Activated CD4-positive, alpha-beta T cell treated with anti-CD3 and anti-CD28 coated beads, Interleukin-2, amount 50 U/mL, for 4 hours (primary cell): ENCODE measurements at places on chromosomes 2 and 18.

DNA sequence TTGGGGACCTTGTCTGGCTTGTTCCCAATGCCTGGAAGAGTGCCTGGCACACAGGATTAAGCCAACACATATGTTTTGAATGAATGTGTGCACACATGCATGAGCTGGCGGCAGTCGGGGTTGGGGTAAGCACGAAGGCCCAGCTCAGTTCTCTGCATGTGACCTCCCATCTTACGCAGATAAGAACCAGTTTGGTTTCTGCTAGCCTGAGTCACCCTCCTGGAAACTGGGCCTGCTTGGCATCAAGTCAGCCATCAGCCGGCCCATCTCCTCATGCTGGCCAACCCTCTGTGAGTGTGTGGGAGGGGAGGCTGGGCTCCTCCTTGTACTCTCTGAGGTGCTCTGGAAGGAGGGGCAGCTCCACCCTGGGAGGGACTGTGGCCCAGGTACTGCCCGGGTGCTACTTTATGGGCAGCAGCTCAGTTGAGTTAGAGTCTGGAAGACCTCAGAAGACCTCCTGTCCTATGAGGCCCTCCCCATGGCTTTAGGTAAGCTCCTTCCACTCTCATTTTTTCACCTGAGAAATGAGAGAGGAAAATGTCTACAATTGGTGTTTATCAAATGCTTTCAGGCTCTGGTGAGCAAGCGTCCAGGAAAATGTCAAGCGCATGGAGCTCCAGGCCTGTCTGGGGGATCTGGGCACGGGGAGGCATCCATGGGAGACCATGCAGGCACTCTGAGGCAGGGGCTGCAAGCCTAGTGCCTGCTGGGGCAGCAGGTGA lies 9.7 kb upstream of the IL1RN start:
- DNase-seq: no peak

- no peak for DNase-seq
Observed at GRCh38 chr2:79876430-79876829, 363.6 kb downstream of the CTNNA2 start.

DNA sequence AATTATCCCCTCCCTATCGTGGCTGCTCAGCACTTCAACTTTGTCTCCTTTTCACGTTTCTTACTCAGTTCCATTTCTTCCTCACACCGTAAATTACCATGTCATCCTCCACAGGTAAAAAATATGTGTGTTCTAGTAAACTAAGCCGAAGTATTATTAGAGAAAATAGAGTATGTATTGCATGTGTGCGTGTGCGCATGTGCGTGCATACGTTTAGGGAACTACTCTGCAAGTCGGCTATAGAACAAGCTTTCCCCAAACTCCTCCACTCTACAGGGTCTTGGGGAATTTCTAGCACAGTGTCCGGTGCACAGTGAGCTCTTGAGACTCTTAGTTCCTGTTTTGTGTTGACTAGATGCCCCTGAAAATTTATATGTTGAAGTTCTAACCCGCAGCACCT lies 9.1 kb upstream of the RAX start:
- DNase-seq: no peak

DNA sequence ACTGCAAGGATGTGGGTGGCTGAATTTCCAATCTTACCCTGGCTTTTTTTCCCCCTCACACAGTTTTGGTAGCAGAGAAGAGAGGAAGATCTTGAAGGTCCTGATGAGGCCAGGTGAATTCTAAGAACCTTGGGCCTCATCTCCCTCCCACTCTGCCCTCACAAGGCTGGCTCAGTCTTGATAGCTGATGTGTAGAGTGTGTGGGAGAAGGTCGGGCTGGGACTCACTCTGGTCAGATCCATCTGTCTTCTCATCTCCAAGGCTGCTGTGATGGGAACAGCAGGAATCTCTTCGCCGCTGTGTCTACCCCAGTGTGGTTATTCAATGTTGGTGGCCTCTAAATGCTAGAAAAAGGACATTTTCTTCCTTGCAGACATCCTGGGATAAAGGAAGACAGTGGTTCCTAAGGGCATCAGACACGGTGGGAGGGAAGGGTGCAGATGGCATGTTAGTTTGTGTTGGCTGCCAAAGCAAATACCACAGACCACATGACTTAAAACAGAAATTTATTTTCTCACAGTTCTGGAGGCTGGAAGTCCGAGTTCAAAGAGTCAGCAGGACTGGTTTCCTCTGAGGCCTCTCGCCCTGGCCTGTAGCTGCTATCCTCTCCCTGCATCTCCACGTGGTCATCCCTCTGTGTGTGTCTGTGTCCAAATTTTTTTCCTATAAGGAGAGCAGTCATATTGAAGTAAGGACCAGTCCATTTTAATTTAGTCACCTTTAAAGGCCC lies 37.6 kb upstream of the MGAT4A start:
- peak; percentile 28 for DNase-seq

GRCh38 chr18:51390702-51391101 lies 193.2 kb upstream of the MEX3C start:
- no peak for DNase-seq

GRCh38 chr2:158969715-158970240 lies 1.3 kb downstream of the TANC1 start:
- DNase-seq: no peak

DNA sequence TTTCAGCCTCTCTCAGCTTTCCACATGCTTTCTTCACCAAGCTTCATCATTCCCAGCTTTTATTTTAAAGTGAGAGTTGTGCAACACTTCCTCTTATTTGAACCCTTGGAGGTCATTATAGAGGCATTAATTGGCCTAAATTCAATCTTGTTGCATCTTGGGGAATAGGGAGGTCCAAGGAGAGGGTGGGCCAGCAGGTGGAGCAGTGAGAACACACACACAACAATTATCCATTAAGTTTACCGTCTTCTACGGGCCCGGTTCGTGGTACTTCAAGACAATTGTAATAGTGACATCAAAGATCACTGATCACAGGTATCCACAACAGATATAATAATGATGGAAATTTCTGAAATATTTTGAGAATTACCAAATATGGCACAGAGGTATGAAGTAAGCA lies 457.2 kb upstream of the SMIM21 start:
- DNase-seq: no peak

GRCh38 chr18:62564044-62564443 lies 41.2 kb downstream of the ZCCHC2 start:
- no peak for DNase-seq

DNA sequence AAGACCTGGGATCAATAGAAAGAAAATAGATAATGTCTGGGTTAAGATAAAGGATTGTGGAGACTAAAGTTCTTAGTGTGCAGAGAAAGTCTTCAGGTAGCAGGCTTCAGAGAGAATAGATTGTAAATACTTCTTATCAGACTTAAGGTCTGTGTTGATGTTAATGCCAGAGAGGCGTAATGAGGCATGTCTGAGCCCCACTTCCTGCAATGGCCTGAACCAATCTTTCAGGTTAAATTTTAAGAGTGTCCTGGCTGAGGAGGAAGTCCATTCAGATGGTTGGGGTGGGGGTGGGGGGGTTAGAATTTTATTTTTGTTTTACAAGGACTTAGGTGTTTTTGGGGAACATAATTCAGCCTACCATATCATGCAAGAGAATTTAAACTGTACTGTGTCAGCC lies 129.5 kb downstream of the EVA1A start:
- no peak for DNase-seq

GRCh38 chr2:149552830-149553229 lies 34.7 kb downstream of the MMADHC start:
- DNase-seq: no peak

DNA sequence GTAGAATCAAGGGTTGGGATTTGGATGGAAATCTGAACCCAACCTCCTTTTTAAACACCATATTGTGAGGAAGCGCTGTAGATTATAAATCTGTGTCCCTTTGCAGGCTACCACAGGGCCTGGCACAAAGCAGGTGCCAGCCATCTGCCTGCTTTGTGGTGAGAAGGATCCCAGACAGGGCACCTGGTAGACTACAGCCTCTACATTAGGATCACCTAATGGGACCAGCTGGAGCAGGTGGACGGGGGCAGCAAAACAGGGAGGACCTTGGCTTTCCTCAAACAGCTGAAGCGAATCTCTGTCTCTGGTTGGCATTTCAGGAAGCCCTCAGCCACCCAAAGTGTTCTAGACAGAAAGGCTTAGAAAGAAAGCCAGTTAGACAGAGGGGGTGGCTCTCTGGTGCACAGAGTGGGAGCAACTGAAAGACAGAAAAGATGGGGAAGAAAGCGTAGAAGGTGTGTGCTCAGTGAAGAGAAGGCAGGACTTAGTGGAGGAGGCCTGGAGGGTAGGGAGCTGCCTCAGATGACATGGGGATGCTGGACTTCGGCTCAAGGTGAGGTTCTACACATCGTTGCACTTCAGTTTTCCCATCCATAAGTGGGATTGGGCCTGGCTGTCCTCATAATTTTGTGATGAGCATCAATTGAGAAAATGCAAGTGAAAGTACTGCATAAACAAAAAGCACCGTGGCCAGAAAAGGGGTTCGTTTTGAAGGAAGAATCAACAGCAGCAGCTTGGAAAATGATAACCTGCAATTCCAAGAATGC lies 350.8 kb downstream of the CYRIA start:
- no peak for DNase-seq

DNA sequence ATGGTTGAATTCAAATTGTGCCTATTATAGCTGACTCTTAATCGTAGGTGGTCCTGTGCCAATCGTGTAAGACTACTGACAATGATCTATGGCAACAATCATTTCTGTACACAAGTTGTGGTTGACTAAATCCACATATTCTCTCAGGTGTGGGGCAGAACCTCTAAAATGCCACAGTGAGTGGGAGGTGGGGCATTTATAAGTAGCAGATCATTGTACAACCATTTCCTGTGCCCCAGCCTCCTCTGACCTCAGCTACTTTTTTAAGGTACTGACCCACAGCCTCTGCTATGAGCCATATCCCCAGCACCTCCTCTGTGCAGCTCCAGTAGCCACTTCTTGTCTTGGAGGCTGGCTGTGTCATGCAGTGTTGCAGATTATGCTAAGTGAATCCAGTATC lies 48.6 kb upstream of the RAPH1 start:
- DNase-seq: no peak

DNA sequence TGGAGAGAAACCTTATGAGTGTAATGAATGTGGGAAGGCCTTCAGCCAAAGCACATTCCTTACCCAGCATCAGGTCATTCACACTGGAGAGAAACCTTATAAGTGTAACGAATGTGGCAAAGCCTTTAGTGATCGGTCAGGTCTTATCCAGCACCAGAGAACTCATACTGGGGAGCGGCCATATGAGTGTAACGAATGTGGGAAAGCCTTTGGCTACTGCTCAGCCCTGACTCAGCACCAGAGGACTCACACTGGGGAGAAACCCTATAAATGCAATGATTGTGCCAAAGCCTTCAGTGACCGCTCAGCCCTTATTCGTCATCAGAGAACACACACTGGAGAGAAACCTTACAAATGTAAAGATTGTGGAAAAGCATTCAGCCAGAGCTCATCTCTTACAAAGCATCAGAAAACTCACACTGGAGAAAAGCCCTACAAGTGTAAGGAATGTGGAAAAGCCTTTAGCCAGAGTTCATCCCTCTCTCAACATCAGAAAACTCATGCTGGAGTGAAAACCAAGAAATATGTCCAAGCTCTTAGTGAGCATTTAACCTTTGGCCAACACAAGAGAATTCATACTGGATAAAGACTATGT lies 7.8 kb downstream of the ZNF892 start:
- no peak for DNase-seq

DNA sequence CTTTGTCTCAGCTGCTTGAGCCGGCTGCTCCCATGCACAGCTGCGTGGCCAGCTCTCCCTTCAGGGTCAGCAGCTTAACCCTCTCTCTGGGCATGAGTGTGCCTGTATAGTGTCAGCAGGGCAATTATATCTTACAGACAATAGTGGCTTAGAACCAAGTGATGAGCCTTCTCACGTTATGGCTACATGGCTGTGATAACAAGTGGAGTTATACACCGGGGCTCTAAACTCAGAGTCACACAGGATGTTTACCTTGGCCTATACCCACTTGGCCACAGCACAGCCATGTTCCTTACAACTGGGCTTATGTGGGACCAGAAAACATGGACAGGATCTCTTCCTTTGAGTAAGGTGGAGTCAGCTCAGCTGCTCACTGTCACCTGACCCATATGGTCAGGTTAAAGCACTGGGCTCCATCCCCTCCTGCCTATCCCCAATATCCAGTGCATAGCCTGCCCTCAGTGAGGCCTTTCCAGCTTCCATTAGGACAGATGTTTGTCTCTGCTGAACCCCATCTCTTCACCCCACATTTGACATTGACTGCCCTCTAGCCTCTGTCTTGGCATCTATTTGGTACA lies 294.2 kb upstream of the NCKAP5 start:
- no peak for DNase-seq

GRCh38 chr2:135786823-135787222 lies 45.2 kb downstream of the UBXN4 start:
- no peak for DNase-seq

DNA sequence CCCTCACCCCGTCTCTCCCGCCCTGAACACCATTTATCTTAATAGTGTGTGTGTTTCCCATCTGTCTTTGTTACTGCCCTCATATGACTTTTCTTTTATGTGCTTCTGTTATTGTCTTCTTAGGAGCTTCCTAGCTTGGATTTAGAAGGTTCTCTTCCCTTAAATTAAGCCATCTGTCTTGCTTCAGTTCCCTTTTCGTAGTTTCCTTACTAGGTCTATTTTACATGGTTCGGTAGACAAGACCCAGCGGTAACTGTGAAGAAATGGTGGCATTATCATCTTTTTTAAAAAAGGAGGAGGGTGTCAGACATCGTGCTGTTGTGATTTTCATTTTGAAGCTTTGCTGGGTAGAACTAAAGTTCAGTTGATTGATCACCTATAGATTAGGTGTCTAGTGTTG lies 10.3 kb downstream of the NCK2 start:
- DNase-seq: no peak

GRCh38 chr2:69693775-69694450 lies 48.0 kb upstream of the ANXA4 start:
- no peak for DNase-seq

DNA sequence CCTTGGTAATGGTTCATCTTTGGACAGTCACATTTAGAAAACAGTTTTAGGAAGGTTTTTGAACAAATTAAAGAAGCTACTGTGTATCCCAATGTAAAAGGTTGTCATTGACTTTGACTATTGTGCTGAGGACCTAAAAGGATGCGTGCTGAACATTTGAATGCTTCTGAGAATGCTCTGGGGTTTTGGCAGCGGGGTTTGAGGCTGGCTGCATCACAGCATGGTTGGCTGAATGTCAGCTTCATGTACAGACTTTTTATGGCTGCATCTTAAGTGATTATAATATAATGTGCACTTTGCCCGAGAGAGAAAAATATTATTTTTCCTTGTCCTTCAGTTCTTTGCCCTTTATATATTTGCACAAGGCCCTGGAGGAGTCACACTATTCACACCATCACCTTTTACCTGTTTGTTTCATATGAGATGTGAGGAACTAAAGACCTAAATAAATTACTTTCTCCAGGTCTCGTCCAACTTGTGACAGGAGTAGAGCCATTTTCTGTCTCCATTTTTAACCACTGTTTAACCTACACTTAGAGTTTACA lies 125.9 kb downstream of the CCDC85A start:
- no peak for DNase-seq

- DNase-seq: no peak
Observed at GRCh38 chr2:71534826-71535225, 81.5 kb downstream of the DYSF start.

GRCh38 chr18:644395-645004 lies 13.0 kb upstream of the TYMS start:
- DNase-seq: no peak
